NCI-H1092 (cell line): ENCODE measurements at places on chromosomes 12 and 14.
A peak's percentile ranks its signal among the peaks of the same experiment; 100 is the strongest.

- peak; percentile 46 for DNase-seq
Observed at GRCh38 chr14:68548194-68549076, 244.4 kb downstream of the ZFP36L1 start.

- no peak for DNase-seq
Observed at GRCh38 chr12:26434299-26435068, 239.1 kb downstream of the SSPN start.

- peak; percentile 61 for DNase-seq
Observed at GRCh38 chr14:50003213-50004021, 110.5 kb downstream of the ARF6 start.

DNA sequence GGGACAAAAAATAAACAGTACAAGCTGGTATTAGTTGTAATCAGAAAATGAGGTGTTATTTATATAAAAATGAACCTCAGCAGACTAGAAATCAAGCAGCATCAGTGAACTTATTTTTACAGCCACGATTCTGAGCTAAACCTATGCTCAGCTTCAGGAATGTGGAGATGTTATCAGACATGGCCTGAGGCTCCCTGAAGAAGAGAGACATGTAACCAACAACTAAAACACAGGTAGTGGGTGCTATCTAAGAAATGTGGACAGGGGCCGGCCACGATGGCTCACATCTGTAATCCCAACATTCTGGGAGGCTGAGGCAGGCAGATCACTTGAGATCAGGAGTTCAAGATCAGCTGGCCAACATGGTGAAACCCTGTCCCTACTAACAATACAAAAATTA, 534.3 kb downstream of the VRK1 start:
- no peak for DNase-seq

- peak; percentile 78 for DNase-seq
Observed at GRCh38 chr12:3218228-3219171, 141.3 kb downstream of the TSPAN9 start.

GRCh38 chr12:26431211-26431610, 235.8 kb downstream of the SSPN start:
- no peak for DNase-seq

GRCh38 chr14:101721951-101722661, 39.4 kb upstream of the PPP2R5C start:
- DNase-seq = no peak

DNA sequence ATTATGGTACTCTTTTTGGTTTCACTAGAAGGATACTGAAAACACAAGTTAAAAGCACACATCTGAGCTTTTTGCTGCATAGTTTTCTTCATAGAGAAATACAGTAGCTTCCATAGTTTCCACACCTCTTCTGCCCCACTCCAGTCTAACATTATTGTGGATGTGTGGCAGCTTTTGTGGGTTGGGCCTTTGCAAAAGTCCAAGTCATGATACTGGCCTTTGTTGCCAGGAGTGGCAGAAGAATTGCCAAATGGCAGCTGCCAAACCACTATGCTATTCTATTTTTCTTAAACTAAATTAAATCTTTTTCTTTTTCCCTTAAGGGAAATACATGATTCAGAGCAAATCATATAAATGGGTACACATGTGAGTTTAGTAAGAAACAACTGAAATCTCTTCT, 114.8 kb downstream of the PLEKHA5 start:
- no peak for DNase-seq

- DNase-seq = no peak
Observed at GRCh38 chr12:89349814-89350213, 2.5 kb downstream of the DUSP6 start.

DNA sequence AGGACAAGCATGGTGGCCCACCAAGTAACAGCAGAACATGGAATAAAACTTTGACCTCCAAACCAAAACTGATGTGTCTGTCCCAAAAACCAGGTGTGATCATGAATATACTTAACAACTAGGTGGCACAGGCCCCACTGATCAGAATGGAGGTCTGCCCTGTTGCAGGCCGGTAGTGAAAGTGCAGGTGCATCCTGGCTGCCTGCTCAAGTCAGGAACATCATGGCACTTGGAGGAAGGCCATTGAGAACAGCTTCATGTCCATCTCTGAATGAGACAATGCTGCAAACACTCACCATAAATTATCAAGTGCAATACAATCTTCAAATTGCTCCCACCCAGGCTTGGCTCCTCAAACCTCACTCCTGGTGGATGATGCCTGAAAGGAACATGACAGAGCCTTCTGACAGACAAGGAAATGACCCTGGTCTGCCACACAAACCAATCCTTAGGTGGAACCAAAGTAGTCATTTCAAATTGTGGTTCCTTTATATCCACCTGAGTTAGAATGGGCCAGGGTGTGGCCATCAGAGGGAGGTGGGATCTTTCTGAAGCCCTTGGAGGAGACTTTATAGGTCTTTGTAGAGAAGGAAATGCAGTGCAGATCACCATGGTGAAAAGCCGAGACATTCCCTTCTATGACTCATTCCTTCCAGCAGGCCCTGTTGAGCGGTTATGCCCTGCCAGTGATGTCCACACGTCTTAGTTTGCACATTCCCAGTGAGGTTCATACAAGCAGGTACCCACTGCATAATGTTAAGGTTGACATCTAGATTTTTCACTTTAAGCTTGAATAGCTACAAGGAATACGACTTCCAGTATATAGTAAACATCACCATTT, 36.0 kb downstream of the EGLN3 start:
- no peak for DNase-seq

- DNase-seq = no peak
Observed at GRCh38 chr12:26122061-26122680, 2.7 kb downstream of the BHLHE41 start.

- no peak for DNase-seq
Observed at GRCh38 chr12:100800723-100801122, 6.1 kb downstream of the ANO4 start.

DNA sequence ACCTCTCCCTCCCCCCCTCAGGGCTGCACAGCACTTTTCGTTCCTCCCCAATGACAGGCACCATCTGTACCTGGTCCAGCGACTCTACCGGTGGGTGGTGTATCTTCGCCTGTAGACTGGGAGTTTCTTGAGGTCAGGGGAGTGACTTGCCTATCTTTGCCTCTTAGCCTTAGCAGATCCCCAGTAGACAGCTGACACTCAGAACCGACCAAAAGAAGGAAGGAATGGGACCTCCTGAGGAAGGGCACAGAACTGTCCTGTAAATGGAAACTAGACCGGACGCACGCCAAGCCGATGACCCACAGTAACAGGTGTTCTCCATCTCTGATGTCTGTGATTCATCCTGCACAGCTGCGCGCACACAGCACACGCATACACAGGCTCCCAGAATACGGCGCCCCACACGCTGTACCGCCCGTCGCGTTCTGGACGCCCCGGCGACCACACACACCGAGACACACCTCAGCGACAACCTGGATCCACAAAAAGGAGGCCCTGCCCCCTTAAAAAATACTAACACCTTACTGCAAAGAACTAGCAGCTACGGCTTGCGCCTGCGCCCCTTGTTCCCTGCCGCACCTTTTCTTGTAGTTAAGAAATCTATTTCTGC, 673 bp upstream of the TTC9 start:
- DNase-seq = peak; percentile 10

- no peak for DNase-seq
Observed at GRCh38 chr14:41297576-41298327, 308.9 kb upstream of the LRFN5 start.

- peak; percentile 40 for DNase-seq
Observed at GRCh38 chr12:95218150-95219133, 835 bp downstream of the VEZT start.

GRCh38 chr12:43805149-43805859, 813 bp downstream of the TWF1 start:
- DNase-seq = no peak

- DNase-seq = no peak
Observed at GRCh38 chr12:15495746-15496145, 173.4 kb downstream of the PTPRO start.

DNA sequence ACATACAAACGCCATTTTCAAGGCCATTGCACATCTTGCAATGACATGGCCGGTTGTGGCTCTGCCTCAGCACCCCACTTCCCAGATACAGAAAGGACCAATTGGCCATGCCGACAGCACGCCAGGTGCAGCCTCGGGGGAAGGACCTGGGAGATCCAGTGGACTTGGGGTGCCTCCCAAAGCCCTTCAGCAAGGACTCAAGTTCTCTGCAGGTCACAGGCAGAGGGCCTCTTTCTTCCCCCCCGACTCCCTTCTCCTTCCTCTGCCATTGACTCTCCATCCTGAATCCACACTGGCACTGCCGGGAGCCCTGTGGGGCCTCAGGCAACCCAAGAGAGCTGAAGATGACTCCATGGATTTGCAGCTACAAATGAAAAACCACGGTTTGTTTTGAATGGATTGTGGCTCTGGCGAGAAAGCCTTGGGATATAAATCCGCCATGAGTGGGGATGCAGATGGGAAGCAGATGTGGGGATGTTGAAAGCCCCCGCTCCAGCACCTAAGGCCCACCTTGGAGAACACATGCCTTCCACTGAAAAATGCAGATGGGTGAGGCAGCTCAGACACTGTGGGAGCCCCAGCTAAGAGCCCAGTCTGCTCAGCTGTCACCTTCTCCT, 35.1 kb upstream of the LTBP2 start:
- no peak for DNase-seq

DNA sequence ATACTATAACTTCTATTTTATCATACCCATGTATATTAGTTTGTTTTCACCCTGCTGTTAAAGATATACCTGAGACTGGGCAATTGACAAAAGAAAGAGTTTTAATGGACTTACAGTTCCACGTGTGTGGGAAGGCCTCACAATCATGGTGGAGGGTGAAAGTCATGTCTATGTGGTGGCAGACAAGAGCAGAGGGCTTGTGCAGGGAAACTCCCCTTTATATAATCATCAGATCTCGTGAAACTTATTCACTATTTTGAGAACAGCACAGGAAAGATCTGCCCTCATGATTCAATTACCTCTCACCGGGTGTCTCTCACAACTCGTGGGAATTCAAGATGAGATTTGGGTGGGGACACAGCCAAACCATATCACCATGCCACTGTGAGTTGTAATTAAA, 135.8 kb downstream of the SYNE2 start:
- DNase-seq = no peak

DNA sequence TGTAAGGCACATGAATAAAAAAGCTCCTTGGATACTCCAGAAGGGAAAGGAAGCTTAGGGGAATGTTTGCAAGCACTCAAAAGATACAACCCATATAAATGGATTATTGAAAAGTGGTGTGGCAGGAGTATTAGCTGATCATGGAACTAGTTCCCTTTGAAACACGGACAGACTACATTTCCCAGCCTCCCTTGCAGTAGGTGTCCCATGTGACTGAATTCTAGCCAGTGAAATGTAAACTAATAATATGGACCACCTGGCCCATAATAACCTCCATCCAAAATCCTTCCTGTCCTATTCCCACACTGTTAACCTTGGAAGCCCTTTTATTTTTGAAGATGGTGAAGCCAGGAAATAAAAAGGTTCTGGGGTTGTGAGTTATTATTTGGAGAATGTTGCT, 242.3 kb downstream of the SUDS3 start:
- no peak for DNase-seq

GRCh38 chr12:50637870-50638481, 125.9 kb upstream of the ATF1 start:
- no peak for DNase-seq

- DNase-seq = no peak
Observed at GRCh38 chr12:98791406-98791805, 146.3 kb downstream of the APAF1 start.

- no peak for DNase-seq
Observed at GRCh38 chr12:87304406-87304805, 724.8 kb downstream of the C12orf50 start.

- no peak for DNase-seq
Observed at GRCh38 chr12:52044292-52044983, 6.8 kb upstream of the NR4A1 start.

GRCh38 chr14:62001963-62002362, 239.7 kb downstream of the SNAPC1 start:
- no peak for DNase-seq

GRCh38 chr12:88665071-88665470, 84.8 kb upstream of the KITLG start:
- no peak for DNase-seq

DNA sequence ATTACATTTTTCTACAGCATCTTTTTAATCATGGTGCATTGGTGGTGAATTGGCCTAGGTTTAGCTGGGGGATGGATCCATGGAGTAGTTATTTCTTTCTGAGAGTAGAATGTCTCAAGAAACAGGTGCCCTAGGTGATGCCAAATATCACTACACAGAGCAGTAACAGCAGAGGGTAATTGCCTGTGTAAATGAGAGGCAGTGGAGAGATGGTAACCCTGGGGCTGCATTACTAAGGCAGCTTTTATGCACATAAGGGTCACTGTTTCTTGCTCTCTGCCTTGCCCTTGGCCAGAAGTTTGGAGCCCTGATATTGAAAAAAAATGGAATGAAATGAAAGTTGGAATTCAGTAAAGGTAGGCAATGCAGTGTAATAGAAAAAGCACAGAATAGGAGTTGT, 604.0 kb downstream of the NOVA1 start:
- no peak for DNase-seq

GRCh38 chr12:46101485-46101869, 111.1 kb upstream of the SCAF11 start:
- DNase-seq = no peak

GRCh38 chr14:93888995-93889394, 38.1 kb upstream of the FAM181A start:
- no peak for DNase-seq

GRCh38 chr12:82149045-82149444, 209.1 kb downstream of the CCDC59 start:
- no peak for DNase-seq

GRCh38 chr12:28909291-28909690, 239.8 kb upstream of the FAR2 start:
- DNase-seq = no peak

DNA sequence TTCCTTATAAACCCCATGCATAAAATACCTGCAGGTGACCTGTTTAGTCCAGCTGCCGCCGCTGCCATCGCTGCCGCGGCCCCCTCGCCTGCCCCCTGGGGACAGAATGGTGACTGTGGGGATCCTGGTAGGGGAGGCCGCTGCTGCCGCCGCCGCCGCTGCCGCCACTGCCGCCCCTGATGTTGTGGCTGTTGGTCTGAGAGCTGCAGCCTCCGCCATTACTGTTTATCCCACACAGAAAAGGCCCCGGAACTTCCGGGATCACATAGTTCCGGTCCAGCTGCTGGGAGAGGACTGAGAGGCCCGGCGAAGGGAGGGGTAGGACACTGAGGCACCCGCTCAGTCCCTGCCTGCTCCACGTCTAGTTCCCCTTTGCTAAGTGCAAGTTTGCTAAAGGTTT, 244.9 kb downstream of the C12orf50 start:
- no peak for DNase-seq

DNA sequence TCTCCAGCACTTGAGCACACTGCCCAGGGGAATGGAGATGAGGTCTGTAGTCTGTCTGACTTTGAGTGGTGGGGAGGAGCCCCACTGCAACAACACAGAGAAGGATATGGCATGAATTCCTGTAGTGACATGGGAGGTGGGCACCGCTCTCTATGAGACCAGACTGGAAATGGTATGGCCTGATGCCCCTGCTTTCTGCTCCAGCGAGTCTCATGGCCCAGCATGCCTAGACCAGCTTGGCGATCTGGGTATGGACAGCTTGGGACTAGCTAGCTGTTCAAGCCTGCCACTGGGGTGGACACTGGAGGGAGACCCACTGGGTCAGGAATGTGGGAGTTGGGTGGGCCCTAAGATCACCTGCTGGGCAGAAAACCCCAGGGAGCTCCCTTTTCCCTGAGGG, 477.8 kb upstream of the SEL1L start:
- no peak for DNase-seq
